NCI-H510A treated with DMSO at 0.1 percent for 48 hours (cell line): ENCODE measurements at places on chromosomes 7 and 10.

DNA sequence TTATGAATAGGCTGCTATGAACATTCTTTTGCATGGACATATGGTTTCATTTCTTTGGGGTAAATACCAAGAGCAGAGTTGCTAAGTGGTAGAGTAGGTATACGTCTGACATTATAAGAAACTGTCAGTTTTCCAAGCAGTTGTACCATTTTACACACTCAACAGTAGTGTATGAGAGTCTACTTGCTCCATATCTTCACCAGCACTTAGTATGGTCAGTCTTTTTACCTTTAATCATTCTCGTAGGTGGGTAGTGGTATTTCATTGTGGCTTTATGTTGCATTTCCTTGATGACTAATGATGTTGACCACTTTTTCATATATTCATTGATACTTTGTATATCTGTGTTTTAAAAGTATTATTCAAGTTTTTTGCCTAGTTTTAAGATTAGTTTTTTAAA, 45.1 kb downstream of the POU6F2 start:
- DNase-seq, result no peak

- no peak for DNase-seq
Measured at GRCh38 chr7:2645274-2645868, 13.6 kb downstream of the TTYH3 start.

- peak; percentile 83 for DNase-seq
Measured at GRCh38 chr10:78774999-78775711, 293.6 kb upstream of the ZMIZ1 start.

- peak; percentile 8 for DNase-seq
Measured at GRCh38 chr7:130899638-130900401, 165.8 kb upstream of the KLF14 start.

- DNase-seq, result no peak
Measured at GRCh38 chr10:81219758-81220157, 655.2 kb upstream of the NRG3 start.

- no peak for DNase-seq
Measured at GRCh38 chr10:30822693-30823465, 193.3 kb upstream of the LYZL2 start.

DNA sequence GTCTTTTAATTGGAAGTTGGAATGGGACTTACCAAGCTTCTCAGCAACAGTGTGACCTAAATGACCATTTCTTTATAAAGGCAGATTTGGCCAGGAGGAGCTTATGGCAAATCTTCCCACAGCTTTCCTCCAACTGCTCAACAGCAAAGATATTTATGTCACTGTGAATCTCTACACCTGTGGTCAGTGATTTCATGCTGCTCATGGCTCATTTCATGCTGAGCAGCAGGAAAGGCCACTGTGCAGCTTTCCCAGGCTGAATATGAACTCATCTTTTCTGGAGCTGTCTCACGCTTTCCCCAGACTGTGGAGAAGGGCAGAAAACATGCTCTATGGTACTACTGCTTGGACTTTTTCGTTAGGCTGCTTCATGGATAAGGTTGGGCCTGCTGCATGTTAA, 29.8 kb downstream of the CALCR start:
- DNase-seq, result no peak

DNA sequence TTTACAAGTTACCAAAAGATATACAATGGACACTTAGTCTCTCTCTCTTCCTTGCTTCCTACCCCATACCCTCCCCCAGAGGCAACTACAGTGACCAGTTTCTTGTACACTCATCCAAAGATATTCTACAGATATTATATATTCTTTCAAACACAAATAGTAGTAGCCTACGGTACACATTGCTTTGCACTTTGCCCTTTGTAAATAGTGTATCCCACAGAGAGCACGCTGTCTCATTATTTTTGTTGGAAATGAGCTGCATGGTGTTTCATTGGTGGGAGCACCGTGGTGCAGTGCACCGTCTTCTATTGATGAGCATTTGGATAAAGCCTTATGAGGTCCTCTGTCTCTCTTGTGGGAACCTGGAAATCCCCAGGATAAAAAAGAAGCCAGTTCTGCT, 24.2 kb downstream of the STRA8 start:
- DNase-seq, result no peak

- no peak for DNase-seq
Measured at GRCh38 chr10:112456533-112456932, 9.5 kb downstream of the VTI1A start.

DNA sequence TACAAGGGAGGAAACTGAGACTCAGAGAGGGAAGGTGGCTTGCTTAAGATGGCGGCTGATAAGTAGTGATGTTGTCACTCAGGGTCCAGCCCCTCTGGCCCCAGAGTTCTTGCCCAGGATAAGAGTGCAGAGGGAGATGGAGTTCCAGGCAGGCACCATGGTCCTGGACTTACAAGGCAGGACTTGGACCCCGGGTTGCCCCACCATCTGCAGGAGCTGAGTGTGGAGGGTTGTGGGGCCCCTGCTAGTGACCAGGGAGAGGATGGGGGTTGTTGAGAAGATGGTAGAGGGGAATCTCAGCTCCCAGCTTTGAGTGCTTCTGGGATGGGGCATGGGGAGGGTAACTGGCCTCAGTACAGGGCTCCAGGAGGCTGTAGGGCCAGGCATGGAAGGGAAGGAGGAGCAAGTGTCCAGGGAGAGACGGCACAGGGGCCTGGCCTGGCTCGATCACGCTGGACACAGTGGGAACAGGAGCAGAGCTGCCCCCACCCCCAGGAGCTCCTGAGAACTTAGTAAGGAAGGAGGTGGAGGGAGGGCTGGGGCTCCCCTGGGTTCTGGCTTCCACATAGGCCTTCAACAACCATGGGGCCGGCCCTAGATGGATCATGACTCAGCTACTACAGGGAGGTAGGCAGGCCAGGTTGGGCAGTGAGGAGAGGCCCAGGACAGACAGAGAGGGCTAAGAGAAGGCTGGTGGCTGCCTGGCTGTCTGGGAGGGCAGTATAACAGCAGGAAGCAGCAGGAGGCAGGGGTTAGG, 28.2 kb downstream of the PPIF start:
- DNase-seq, result no peak

DNA sequence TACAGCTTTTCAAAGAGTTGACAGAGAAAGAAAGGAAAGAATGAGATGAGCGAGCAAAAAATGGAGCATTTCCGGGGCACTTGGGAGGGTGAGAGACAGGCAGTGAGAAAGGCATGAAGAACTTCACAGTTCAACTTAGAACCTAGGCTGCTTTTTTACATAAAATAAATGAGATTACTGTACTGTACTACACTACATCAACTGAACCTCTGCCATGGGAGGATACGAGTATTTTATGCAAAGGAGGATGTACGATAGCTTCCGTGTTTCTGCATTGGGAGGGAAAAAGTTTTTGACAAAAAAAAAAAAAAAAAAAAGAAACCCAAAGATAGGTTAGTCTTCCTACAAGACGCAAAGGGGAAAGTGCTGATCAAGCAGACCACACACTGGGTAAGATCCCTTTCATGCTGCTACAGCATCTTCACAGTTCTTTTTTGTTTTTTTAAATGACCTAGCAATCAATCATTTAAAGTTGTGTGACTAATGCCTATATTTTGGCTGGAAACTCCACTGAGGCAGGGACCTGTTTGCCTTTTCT, 88.0 kb downstream of the RAPGEF5 start:
- DNase-seq, result no peak

- peak; percentile 12 for DNase-seq
Measured at GRCh38 chr10:54402576-54402975, 398.5 kb downstream of the PCDH15 start.

DNA sequence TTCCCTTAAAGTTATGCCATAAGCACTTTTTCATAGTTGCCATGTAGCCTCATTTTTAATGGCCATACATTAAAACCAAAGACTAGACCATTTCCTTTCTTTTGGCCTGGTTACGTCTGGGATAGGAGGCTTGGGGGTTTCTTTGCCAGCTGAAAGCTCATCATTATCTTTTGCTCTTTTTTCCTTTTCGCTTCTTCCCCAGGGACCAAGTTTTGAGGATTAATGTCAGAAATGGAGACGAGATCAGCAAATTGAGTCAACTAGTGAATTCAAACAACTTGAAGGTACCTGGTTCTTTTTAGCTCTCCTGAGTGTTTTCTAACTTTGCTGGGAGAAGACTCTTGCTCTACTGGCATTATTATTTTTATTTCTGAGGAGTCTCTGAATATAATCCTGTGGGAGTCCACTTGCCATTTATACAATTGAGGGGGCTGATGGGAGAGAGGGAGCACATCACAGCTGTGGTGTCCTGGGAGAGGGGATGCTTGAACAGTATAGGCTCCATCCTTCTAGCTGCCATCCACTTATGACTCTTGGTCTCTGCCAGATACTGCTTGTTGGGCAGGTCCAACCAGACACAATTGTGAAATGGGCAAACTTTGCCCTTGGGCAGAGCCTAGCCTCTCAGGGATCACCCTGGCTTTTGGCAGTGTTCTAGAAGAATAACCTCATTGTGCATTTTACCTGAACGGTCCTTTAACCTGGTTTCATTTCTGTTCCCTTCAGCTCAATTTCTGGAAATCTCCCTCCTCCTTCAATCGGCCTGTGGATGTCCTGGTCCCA, 5.8 kb downstream of the CPA4 start:
- DNase-seq, result no peak

- DNase-seq, result no peak
Measured at GRCh38 chr10:49759787-49760551, 2.2 kb downstream of the OGDHL start.

DNA sequence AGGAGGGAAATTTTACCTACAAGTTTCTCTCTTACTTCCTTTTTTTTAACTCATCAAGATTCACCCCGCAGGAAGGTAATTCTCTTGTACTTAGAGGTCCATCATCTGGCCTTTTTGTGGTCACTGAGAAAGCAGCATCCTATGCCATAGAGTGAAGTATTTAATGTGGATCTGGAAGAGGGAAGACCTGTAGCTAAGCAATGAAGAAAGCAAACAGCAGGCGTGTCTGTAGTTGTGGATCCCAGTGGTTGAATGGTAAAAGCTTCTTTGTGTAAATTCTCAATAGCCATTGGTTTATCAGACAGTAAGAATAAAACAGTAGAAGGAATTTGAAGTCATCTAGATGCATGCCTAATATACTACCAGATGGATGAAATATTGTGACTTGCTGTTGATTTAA, 196.4 kb downstream of the ANKRD7 start:
- DNase-seq, result no peak

- no peak for DNase-seq
Measured at GRCh38 chr10:37703114-37703513, 154.3 kb downstream of the ZNF248 start.

- DNase-seq, result peak; percentile 97
Measured at GRCh38 chr7:8638076-8638475, 204.7 kb downstream of the NXPH1 start.

- no peak for DNase-seq
Measured at GRCh38 chr7:115693779-115694178, 336.8 kb downstream of the TFEC start.

- DNase-seq, result no peak
Measured at GRCh38 chr10:29255104-29255503, 33.8 kb upstream of the LYZL1 start.

GRCh38 chr7:128075242-128076095, 44.2 kb upstream of the LRRC4 start:
- no peak for DNase-seq

DNA sequence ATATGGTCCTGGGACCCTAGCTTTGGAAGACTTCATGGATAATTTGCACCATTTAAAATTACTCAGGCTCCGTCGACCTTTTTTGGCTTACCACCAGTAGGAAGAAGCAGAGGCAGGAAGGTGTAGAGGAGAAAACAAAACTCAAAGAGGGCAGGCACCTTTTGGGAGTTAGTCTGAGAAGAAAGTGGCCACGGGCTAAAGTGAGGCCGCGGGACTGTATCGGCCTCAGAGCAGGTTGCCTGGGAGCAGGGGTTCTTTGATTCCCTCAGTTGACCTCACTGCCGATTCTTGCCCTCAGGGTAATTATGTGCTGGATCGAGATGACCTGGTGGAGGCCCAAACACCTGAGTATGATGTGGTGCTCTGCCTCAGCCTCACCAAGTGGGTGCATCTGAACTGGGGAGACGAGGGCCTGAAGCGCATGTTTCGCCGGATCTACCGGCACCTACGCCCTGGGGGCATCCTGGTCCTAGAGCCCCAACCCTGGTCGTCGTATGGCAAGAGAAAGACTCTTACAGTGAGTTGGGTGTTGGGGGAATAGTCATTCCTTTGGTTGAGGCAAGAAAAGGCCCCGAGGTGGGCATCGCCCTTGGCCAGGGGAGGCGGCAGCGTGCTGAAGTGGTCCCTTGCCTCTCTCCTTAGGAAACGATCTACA, 3.1 kb downstream of the MEPCE start:
- DNase-seq, result no peak

GRCh38 chr7:140526214-140526613, 46.9 kb upstream of the MKRN1 start:
- no peak for DNase-seq

DNA sequence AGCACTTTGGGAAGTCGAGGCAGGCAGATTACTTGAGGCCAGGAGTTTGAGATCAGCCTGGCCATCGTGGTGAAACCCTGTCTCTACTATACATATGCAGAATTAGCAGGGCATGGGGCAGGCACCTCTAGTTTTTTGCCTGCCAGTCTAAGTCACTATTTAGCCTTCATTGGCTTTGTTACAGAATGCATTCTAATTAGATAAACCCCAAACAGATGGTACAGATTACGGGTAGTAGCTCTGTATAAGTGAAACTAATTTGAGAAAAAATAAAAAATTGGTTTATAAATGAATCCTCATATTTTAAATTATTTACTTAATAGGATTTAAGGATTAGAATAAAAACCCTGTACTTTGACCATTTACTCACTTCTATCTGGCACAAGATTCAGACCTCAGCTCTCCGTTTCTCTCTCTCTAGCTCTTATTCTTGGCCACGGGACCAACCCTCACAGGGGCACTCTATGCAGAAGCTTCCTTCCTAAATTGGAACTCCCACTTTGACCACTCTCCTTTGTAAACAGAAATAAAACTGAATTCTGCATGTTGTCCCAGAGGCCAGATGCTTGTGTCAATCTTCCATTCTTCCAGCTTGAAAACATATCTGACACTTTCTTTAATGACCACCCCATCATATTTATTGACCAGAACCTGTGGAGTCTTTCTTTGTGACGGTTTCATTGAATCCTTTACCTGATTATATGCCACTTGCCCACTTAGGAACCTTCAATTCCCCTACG, 26.8 kb downstream of the BET1 start:
- no peak for DNase-seq

GRCh38 chr7:128714701-128715495, 24.3 kb upstream of the CALU start:
- DNase-seq, result no peak

- no peak for DNase-seq
Measured at GRCh38 chr10:21208666-21209316, 311.7 kb upstream of the NEBL start.

- no peak for DNase-seq
Measured at GRCh38 chr10:15385552-15386455, 14.7 kb upstream of the FAM171A1 start.

- no peak for DNase-seq
Measured at GRCh38 chr10:7984896-7985295, 69.6 kb upstream of the GATA3 start.

DNA sequence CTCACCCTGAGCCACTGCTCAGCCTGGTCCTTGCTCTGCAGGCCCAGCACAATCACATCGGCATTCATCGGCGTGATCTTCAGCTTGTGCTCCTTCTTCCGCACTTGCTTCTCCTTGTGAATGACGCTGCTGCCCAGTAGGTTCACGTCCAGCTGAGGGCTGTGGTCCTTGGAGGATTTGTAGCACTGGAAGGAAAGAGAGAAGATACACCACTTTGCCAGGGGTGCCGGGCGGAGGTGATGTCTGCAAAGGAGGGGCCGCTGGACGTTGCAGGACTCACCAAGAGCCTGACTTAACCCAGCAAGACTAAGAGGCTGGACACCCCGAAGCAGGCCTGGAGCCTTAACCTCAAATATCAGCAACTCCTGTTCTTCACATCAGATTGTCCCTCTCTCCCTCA, 74.8 kb downstream of the VWA2 start:
- no peak for DNase-seq

GRCh38 chr10:112755446-112756234, 194.4 kb upstream of the TCF7L2 start:
- no peak for DNase-seq
